Fibroblast of lung (primary cell): ENCODE measurements at places on chromosomes 11 and 22.

GRCh38 chr11:75326439-75326810 is 25.0 kb downstream of the ARRB1 start:
- H3K36me3 ChIP-seq, result peaks cover 1% of the 10 kb centered on the region
- H3K4me3 ChIP-seq, result no peak overlapping the region
- H3K27ac ChIP-seq, result peak overlapping the region; percentile 39
- no peaks in the 10 kb centered on the region for H3K27me3 ChIP-seq

DNA sequence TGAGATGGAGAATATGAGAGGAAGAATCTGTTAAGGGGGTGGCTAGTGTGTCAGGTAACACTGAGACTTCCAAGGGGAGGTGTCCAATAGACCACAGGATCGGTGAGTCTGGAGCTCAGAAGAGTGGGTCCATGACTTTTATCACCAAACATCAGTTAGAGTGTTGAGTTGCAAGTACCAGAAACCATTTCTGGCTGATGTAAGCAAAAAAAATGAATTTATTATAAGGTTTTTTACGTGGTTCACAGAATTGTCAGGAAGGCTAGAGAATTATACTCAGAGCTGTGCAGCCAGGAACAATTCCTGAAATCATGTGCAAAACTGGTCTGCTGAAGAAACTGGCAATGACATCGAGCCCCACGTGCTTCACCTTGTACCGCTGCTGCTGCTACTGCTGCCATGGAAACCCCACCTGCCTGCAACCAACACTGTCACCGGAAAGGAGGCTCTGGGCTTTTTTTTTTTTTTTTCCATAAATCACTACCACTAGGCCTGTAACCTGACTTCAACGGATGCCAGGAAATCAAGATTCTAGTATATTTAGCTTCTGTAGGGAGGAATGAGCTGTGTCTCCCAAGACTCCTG is 16.6 kb upstream of the STK33 start:
- H3K27ac ChIP-seq, result no peak overlapping the region
- no peaks in the 10 kb centered on the region for H3K27me3 ChIP-seq
- H3K4me3 ChIP-seq, result no peak overlapping the region
- H3K36me3 ChIP-seq, result no peaks in the 10 kb centered on the region

- H3K27ac ChIP-seq, result no peak overlapping the region
- H3K36me3 ChIP-seq, result no peaks in the 10 kb centered on the region
- no peaks in the 10 kb centered on the region for H3K4me1 ChIP-seq
- no peak for DNase-seq
- no peaks in the 10 kb centered on the region for H3K27me3 ChIP-seq
These were observed 19.4 kb downstream of the MUC5AC start for GRCh38 chr11:1177020-1177770.

GRCh38 chr11:489610-490185 is 17.3 kb downstream of the RNH1 start:
- H3K4me1 ChIP-seq, result no peaks in the 10 kb centered on the region
- no peak overlapping the region for H3K4me3 ChIP-seq
- no peak overlapping the region for H3K27ac ChIP-seq
- no peaks in the 10 kb centered on the region for H3K27me3 ChIP-seq
- peaks cover 5% of the 10 kb centered on the region for H3K36me3 ChIP-seq
- DNase-seq, result no peak

- H3K36me3 ChIP-seq, result peaks cover 6% of the 10 kb centered on the region
- H3K27me3 ChIP-seq, result peaks cover 4% of the 10 kb centered on the region
- no peak overlapping the region for H3K4me3 ChIP-seq
- no peak overlapping the region for H3K27ac ChIP-seq
These were observed 16.9 kb downstream of the DHCR7 start for GRCh38 chr11:71431271-71431670.

DNA sequence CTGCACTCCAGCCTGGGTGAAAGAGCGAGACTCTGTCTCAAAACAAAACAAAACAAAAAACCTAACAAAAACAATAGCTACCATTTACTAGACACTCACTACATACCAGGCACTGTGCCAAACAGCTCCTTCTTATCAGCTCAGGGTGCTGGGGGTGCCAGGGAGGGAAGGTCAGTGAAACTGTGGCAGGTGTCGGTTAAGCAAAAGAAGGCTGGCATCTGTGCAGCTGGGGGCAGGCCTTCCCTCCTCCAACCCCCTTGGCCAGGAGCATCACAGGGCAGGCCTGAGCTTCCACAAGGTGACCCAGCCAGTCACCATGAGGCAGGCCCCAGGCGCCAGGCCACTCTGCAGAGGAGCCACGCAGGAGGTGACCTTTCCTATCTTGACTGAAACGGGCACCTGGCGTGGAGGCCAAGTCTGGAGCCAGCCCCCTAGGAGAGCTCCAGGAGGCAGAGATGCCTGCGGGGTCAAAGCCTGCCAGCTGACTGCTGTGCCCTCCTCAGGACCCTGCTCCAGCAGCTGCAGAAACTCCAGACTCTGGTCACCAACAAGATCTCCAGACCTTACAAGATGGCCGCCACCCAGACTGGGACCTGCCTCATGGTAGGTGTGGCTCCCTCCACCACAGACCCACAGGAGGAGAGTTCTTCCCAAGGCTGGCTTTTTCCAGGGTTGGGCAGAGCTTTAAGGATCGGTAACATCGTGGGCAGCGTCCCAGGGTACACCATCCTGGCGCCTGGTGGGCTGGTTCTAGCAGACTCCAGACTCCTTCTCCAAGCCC is 31.3 kb upstream of the DGKZ start:
- H3K36me3 ChIP-seq, result peaks cover 50% of the 10 kb centered on the region
- H3K27ac ChIP-seq, result no peak overlapping the region
- no peak overlapping the region for H3K4me3 ChIP-seq
- no peaks in the 10 kb centered on the region for H3K4me1 ChIP-seq
- DNase-seq, result no peak

- no peaks in the 10 kb centered on the region for H3K27me3 ChIP-seq
- DNase-seq, result no peak
- no peaks in the 10 kb centered on the region for H3K4me1 ChIP-seq
- H3K4me3 ChIP-seq, result no peak overlapping the region
- H3K27ac ChIP-seq, result no peak overlapping the region
These were observed 86.4 kb downstream of the DLG2 start for GRCh38 chr11:85540635-85541205.

DNA sequence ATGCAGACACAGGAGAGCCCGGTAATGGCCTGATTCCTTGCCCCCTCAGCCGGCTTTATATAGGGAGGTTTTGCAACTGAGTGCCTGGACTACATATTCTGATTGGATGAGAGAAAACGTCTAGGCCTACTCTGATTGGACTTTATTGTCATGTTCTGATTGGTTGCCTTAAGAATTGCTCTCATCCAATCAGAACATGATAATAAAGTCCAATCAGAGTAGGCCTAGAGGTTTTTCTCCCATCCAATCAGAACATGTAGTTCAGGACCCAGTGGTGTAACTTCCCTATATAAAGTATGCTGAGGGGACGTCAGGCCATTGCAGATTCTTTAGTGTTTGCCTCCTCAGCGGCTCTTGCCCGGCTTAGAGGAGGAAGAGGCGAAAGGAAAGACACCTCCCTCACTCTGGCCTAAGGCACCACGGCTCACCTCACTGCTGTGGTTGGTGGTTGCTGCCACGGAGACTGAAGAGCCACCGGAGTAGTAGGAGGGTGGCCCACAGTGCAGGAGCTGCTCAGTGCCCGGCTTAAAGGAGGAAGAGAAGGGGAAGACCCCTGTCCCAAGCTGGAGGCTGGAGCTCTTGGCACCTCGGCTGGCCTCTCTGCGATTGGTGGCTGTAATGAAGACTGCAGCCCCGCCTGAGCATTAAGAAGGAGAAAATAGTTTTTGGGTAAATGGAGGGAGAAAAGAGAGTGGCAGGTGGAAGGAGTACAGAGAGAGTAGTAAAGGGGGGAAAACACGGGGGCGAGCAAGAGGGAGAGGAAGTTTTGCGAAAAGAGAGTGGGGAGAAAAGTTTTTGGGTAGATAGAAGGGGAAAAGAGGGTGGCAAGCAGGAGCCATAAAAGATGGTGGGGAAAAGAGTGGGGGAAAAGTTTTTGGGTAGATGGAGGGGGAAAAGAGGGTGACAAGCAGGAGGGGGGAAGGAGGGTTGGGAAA is 116.7 kb upstream of the SERPIND1 start:
- no peaks in the 10 kb centered on the region for H3K36me3 ChIP-seq
- H3K27ac ChIP-seq, result no peak overlapping the region
- no peak overlapping the region for H3K4me3 ChIP-seq
- no peaks in the 10 kb centered on the region for H3K4me1 ChIP-seq
- no peak for DNase-seq

DNA sequence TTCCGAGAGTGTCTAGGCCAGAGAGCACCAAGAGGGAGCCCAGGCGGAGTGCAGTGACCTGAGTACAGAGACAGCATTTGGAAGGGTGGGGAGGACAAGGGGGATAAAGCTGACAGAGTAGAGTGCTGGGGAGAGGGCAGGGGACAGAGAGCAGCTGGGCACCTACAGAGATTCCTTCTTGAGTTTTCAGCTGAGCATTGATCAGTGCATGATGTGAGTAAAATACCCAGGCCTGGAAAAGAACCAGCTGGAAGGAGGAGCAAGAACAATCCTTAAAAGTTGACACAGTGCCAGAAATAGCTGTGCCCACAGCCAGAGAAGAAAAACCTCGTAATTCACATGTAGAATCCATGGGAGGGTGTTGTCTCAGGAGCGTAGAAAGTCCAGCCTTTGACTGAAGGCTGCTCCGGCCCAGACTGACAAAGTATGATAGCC is 33.9 kb upstream of the PANX2 start:
- peak; percentile 33 for DNase-seq
- peaks cover 3% of the 10 kb centered on the region for H3K27me3 ChIP-seq
- no peaks in the 10 kb centered on the region for H3K4me1 ChIP-seq
- no peak overlapping the region for H3K27ac ChIP-seq

GRCh38 chr11:10604798-10605197 is 36.3 kb upstream of the LYVE1 start:
- peaks cover 3% of the 10 kb centered on the region for H3K36me3 ChIP-seq
- H3K4me3 ChIP-seq, result no peak overlapping the region
- DNase-seq, result no peak
- peaks cover 19% of the 10 kb centered on the region for H3K4me1 ChIP-seq

- no peak for DNase-seq
- no peaks in the 10 kb centered on the region for H3K4me1 ChIP-seq
- H3K4me3 ChIP-seq, result no peak overlapping the region
- no peak overlapping the region for H3K27ac ChIP-seq
- H3K36me3 ChIP-seq, result no peaks in the 10 kb centered on the region
- no peaks in the 10 kb centered on the region for H3K27me3 ChIP-seq
These were observed 257.3 kb upstream of the ISX start for GRCh38 chr22:34808618-34809017.

DNA sequence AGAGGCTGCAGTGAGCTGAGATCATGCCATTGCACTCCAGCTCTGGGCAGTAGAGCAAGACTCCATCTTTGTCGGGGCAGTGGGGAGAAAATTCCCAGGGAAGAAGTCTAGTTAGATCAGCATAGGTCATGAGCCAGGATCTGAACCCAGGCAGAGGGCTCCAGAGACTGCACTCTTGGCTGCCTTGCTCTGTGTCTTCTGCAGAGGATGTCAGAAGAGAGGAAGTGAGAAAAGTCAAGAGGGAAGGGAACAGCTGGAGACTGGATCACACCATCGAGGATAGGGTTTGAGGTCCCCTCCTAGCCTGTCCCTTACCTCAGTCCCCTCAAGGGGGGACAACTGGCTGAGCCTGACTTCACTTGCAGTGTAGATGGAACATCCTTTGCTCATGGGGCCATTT is 5.8 kb downstream of the MYOD1 start:
- H3K27ac ChIP-seq, result no peak overlapping the region
- DNase-seq, result no peak
- H3K4me3 ChIP-seq, result no peak overlapping the region
- no peaks in the 10 kb centered on the region for H3K4me1 ChIP-seq
- H3K36me3 ChIP-seq, result no peaks in the 10 kb centered on the region

DNA sequence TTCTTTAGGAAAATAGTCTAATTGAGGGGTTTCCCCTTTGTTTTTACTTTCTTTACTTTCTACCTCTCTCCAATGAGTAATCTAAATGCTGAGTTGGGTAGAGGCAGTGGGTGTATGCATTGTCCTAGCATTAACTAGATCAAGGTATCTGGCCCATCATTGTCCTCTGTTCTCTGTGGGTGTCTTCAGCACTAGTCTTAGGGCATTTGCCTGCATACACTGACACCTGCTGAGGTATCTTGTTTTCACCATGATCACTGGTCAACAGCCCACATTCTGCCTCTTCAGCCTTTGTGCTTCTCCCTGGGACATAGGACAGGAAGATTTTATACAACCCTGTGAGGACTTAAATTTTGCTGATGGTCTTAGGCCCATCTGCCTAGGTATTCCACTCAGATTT is 371.1 kb downstream of the RAB38 start:
- H3K27me3 ChIP-seq, result no peaks in the 10 kb centered on the region
- no peak overlapping the region for H3K4me3 ChIP-seq
- no peak overlapping the region for H3K27ac ChIP-seq

GRCh38 chr11:41254966-41255365 is 204.5 kb downstream of the LRRC4C start:
- no peak for DNase-seq
- H3K27me3 ChIP-seq, result no peaks in the 10 kb centered on the region
- no peak overlapping the region for H3K27ac ChIP-seq
- H3K4me3 ChIP-seq, result no peak overlapping the region
- no peaks in the 10 kb centered on the region for H3K4me1 ChIP-seq

DNA sequence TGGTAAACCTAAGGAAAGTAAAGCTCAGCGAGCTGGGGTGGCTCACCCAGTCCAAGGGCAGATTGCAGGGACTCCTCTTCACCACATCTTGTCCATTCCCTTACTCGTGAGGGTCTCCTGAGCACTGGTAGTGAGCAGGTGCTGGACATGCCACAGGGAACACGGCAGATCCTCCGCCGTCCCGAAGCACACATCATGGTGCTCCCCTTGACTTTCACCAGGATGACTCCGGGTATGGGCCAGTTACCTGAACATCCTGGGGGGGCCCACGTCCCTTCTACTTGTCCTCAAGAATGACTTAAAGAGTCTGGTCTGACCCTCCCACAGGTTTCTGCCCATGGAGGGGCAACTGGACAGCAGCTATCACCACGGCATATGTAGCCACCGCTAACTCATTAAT is 8.0 kb upstream of the SF1 start:
- no peaks in the 10 kb centered on the region for H3K36me3 ChIP-seq
- no peaks in the 10 kb centered on the region for H3K27me3 ChIP-seq
- H3K27ac ChIP-seq, result no peak overlapping the region
- H3K4me1 ChIP-seq, result no peaks in the 10 kb centered on the region
- no peak for DNase-seq

DNA sequence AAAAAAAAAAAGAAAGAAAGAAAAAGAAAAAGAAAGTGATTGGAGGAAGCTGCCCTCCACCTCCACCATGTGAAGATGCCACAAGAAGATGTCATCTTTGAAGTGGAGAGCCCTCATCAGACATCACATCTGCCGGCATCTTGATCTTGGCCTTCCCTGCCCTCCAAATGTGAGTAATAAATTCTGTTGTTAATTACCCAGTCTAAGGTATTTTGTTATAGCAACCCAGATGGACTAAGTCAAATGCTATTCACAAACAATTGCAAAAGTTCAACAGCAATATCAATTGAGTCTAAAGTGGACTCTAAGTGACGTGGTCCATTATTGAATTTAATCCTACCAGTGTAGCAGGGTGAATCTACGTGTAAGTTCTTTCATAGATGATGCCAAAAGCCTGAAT is 55.9 kb upstream of the NUP160 start:
- H3K4me1 ChIP-seq, result no peaks in the 10 kb centered on the region
- H3K36me3 ChIP-seq, result no peaks in the 10 kb centered on the region
- H3K27me3 ChIP-seq, result no peaks in the 10 kb centered on the region
- DNase-seq, result no peak

- no peaks in the 10 kb centered on the region for H3K27me3 ChIP-seq
- no peak overlapping the region for H3K4me3 ChIP-seq
- H3K4me1 ChIP-seq, result no peaks in the 10 kb centered on the region
These were observed 361.0 kb upstream of the ANO3 start for GRCh38 chr11:25970726-25971508.
